NCI-H446 (cell line): ENCODE measurements at places on chromosomes 2 and 18.

DNA sequence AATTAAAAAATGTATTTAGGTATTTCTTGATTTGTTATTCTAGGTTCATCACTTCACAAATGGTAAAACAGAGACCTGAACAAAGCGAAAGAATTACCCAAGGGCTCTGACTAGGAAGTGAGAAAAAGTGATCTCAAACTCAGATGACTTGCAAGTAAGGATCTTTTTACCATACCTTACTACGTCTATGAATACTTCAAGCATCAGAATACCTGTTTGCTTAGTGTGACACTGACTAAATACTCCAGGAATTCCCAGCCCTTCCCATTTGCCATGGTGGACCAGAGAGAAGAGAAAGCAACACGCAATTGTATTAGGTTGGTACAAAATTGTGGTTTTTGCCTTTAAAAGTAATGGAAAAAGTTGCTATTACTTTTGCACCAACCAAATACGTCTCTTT, 35.8 kb upstream of the FIGN start:
- no peak for DNase-seq

DNA sequence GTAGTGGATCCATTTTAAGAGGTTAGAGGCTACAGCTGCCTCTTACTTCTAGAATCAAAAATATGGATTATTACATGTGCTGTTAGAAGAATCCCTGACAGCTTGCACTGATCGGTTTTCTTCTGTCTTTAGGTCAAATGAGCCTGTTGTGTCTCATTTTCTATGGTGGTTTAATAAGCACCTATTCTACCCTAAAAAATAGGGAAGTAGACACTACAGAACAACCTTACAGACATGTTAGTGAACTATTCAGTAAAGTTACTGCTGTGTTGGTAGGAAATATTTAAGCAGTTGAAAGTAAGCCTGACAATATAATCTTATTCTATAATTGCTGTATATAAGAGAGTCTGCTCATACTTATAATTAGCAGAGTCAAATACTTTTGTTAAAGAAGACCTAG, 168.5 kb upstream of the NOSTRIN start:
- no peak for DNase-seq

DNA sequence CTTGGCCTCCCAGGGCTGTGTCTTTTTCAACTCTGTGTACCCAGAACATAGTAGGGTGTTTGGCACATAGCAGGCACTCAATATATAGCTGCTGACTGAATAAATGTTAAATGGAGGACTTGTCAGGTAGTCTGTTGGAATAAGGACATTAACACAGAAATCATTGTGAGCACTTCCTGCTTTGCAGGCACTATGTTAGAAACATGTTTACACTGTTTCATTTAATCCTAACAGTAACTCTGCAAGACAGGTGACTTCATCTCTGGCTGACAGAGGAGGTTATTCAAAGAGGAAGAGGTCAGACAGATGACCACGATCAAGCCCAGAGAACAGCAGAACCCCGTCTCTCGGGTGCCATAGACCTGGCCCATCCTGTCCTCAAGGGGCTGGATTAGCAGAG, 28.0 kb upstream of the PIEZO2 start:
- no peak for DNase-seq

GRCh38 chr2:72156872-72157271, 9.2 kb upstream of the CYP26B1 start:
- no peak for DNase-seq

DNA sequence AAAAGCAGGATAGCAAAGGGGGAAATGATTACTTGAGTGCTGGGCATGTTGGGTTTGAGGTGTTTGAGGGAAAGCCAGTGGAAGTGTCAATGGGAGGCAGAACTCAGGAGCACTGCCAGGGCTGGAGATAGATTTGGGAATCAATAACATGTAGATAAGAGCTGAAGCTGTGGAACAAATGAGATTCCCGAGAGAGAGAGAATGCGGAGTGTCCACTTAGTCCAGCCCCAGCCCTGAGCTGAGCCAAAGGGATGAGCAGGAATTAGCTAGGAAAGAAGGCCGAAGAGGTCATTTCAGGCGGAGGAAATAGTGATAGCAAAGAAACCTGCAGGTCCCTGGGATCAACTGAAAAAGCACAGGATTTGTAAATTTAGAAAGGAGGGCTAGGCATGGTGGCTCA, 21.2 kb upstream of the YES1 start:
- no peak for DNase-seq

- no peak for DNase-seq
Observed at GRCh38 chr2:70710038-70710690, 57.8 kb downstream of the ADD2 start.

DNA sequence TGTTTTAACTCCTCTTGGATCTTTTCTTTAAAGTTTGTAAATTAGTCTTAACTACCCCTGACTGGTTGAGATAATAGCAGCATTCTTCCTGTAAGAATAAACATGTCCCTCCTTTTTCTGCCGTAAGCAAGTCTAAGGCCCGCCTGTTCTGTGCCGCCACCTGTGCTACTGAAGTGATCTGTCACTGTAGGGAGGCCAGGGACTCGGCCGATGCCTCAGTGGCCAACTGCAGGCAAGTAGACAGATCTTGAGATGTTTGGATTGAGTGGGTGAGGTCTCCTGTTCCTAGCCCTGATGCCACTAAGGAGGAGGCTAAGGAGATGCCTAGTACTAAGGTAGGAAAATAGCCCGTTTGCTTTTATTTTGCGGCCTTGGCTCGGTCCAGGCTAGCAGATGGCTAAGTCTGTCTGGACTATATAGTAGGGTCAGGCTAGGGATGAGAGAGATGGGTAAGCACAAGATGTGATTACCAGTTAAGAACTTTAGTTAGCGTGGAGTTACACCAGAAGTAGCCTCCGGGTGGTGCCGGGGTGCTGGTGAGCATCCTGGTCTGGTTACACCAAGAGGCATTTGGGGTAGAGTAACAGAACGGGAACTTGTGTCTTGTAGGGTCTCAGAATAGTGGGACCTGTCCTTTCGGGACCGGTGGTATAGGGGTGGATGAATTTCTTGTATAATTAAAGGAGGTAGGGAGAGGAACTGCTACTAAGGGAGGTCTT, 584.2 kb downstream of the SUCLG1 start:
- DNase-seq, result no peak

DNA sequence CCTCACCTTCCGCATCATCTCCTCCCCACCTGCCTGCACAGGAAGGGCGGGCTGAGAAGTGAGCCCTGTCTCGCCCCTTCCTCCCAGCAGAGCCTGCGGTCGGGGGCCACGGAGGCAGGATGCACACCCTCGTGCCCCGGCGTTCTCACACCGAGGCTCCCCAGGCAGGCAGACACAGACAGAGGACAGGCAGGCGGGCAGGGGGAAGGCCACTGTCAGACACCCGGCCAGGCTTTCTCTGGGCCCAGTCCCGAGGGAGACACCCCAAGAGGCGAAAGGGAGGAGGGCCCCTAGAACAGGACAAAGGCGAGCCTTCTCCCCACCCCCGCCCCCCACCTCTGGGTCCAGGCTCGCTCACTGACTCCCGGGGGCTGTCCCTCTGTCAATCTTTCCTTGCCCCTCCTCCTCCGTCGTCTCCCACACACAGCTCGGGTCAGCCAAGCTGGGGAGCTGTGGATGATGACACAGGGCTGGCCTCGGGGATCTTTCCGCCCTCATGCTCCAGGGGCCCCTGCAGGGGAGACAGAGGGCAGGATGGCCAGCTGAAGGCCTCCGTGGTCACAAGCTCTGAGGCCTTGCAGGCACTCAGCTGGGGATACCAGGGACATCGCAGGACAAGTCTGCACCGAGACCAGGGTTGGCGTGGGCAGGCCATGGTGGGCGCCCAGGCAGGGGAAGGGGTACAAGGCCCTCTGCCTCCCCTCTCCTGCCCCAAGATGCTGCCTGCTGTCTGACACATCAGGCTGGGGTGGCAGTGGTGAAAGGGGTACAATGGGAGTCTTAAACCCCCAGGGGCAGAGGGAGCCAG, 24.9 kb downstream of the BIN1 start:
- DNase-seq, result no peak

- peak; percentile 13 for DNase-seq
Observed at GRCh38 chr2:69584127-69584889, 59.2 kb downstream of the AAK1 start.

DNA sequence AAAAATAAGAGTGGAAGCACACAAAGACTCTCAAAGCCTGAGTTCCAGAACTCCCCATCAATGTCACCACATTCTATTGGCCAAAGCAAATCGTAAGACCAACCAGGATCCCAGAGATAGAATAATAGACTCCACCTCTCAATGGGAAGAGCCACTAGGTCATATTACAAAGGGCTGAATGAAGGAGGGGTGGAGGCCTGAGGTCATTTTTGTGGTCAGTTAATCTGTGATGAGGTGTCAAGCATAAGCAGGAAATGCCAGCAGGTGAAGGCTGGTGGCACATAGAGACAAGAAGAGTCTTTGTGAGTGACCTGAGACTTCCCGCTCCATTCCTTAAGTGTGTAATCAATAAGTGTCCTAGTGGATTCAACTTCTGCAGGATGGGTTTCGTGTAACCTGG, 144.3 kb downstream of the TFCP2L1 start:
- DNase-seq, result no peak

- DNase-seq, result no peak
Observed at GRCh38 chr2:169734169-169734847, 676 bp downstream of the KLHL23 start.

- DNase-seq, result no peak
Observed at GRCh38 chr2:54261537-54261936, 5.5 kb upstream of the TSPYL6 start.

GRCh38 chr2:54602736-54603322, 120.6 kb upstream of the EML6 start:
- no peak for DNase-seq

DNA sequence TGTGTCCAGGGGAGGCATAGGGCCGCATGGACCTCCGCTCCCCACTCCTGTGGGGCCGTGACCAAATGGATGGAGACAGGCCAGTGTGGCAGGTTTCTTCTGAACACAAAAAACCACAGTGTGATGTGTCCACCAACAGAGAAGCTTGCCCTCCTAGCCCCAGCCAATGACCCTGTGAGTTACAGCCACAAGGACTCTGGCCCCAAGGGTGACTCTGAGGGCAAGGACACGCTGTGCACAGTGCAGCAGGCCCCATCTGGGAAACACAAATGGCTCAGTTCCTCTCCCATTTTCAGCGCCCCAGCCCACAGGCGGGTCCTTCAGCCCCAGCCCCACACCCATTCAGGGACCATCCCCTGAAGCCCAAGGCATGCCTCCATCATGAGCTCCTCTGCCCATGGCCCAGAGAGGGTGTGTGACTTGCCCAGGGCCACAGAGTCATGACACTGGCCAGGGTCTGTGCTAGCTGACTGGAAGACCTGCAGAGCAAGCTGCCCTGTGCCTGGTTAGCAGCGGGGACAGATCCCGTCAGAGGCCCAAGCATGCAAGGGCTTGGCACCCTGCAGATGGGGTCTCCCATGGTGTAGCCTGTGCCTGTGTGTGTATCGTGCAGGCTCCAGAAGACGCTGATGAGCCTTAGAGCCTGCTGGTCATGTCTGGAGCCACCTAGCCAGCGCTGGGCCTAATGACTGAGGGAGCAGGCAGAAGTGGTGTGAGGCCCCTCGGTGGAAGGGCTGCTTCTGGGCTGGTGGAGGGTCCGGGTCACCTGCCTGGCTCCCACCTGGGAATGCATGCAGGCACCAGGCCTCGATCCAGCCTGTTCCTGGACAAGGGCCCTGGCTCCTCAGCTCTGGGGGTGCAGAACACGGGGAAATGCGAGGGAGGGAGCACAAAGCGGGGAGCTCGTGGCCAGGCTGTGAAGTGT, 47.7 kb downstream of the HS6ST1 start:
- no peak for DNase-seq

- no peak for DNase-seq
Observed at GRCh38 chr2:201093573-201093972, 21.8 kb downstream of the NDUFB3 start.

GRCh38 chr2:225318440-225318839, 81.1 kb upstream of the NYAP2 start:
- DNase-seq, result no peak

DNA sequence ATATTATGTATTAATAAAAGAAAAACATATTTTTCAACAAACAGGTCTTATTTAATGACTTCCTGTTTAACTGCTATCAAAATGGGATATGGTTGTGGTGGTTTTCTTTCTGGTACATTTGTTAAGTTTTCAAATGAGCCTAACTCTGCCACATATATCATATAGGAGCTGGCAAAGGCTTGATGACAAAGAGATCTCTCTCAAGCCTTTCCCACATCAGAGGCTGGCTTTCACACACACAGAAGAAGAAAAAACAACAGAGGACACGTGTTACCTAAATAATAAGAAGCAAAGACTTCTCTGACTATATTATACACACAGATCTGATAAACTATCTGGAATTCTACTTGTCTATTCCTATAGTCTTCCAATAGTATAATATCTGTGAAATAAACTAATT, 46.1 kb downstream of the CFAP36 start:
- DNase-seq, result no peak

- DNase-seq, result no peak
Observed at GRCh38 chr2:232260075-232260474, 118.5 kb upstream of the ALPP start.

- no peak for DNase-seq
Observed at GRCh38 chr18:74689251-74689650, 91.6 kb downstream of the ZNF407 start.

DNA sequence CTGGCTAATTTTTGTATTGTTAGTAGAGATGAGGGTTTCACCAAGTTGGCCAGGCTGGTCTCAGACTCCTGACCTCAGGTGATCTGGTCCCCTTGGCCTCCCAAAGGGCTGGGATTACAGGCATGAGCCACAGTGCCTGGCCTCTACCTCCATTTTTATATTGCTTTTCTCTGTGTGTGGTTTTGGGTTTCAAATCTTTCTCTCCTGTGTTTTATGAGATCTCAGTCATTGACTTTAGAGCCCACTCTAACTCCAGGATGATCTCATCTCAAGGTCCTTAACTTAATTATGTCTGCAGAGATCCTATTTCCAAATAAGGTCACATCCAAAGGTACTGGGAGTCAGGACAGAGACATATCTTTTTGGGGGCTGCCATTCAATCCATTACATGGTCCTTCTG, 24.7 kb downstream of the ARL4C start:
- no peak for DNase-seq

- no peak for DNase-seq
Observed at GRCh38 chr18:78699499-78699898, 280.1 kb upstream of the SALL3 start.

GRCh38 chr2:110116033-110116710, 550 bp upstream of the MALL start:
- DNase-seq, result no peak

GRCh38 chr2:159187106-159187505, 99.4 kb downstream of the WDSUB1 start:
- no peak for DNase-seq

- DNase-seq, result no peak
Observed at GRCh38 chr2:109438773-109439389, 174.9 kb downstream of the SEPTIN10 start.

GRCh38 chr2:213640738-213641425, 356.6 kb downstream of the SPAG16 start:
- DNase-seq, result peak; percentile 18

DNA sequence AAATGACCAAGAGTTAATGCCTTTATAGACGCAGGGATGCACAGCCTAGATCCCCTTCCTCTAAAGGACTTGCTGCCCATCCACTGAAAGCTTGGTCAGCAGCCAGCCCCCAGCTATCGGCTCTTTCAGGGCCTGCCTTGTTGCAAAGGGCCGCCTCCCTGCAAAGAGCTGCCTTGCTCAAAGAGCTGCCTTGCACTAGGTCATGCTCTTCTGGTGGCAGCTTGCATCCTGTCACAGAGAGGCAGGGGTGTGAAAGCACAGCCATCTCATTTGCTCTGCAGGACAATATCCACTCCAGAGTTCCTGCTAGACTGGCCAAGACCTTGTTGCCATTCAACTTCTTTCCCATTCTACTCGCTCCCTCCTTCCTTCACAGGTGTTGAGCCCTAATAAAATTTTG, 137.1 kb downstream of the MCFD2 start:
- DNase-seq, result no peak
